ENCODE measurements at places on chromosomes 6 and 20.

- peak; percentile 81 for DNase-seq
Observed at GRCh38 chr20:23350904-23351838, 580 bp downstream of the NXT1 start.

DNA sequence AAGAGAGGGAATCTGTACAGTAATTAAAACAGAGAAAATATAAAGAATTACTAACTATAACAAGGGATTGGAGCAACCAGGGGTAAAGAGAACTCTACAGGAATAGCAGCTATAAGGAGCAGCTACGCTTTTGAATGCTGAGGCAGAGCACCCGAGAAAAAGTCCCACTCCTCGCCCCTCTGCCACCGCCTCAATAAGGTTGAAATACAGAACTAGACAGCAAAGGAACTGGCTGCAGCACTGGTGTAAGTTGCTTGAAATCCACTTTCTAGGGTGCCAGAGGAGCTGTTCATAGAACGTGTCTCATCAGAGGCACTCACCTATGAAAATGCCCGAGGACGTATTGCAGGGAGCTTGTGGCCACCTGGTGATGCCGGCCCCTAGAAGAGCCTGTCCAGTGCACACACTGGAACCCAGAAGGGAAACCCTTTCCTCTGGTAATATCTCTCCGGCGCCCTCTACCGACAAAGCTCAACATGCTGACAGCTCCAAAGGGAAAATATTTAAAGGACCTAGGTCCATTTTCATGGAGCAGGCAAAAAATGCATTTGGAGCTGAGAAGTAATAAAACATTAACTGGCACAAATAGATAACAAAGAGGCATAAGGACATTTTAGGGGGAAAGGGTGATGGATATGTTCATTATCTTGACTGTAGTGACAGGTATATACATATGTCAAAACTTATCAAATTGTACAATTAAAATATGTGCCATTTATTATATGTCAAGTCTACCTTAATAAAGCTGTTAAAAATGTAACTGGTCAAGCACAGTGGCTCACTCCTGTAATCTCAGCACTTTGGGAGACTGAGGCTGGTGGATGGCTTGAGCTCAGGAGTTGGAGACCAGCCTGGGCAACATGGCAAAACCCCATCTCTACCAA lies 137.4 kb upstream of the HDAC2 start:
- DNase-seq: peak; percentile 51

DNA sequence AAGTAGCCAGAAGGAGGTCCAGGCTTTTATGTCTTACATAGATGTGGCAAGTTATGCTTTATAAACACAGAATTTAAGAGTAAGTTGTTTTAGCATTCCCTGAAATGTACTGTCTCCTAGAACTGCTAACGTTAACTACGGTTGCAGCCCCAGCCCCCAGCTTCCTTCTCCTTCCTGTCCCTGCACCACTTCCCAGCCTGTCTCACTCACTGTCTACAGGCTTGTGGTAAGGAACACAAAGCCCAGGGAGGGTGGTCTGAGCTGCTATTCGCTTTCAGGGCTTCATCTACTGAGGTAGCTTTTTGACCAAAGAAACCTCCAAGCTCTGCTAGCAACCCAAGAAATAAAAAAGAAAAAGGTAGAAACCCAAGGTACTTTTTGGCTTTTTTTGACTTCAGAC lies 35.9 kb downstream of the PCSK2 start:
- DNase-seq: no peak

DNA sequence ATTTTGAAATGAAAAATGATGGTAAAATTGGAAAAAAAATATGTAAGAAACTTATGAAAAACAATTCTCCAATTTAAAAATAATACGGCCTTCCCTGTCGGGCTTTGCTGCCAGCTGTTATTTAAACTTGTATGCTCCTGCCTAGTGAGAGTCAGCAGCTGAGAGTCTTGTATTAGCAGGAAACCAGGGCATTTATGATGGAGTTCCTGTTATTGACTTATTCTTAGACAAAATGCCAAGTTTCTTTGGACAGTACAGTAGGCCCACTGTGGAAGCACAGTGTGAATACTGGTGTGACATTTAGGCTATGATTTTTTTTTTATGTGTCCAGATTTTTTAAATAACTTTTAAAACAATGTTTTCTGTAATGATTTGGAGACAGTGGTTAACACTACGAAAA lies 42.1 kb downstream of the GMDS start:
- no peak for DNase-seq

- no peak for DNase-seq
Observed at GRCh38 chr6:87291883-87292282, 30.5 kb upstream of the SMIM8 start.

GRCh38 chr20:45436732-45437485 lies 21.0 kb downstream of the PIGT start:
- DNase-seq: peak; percentile 83

DNA sequence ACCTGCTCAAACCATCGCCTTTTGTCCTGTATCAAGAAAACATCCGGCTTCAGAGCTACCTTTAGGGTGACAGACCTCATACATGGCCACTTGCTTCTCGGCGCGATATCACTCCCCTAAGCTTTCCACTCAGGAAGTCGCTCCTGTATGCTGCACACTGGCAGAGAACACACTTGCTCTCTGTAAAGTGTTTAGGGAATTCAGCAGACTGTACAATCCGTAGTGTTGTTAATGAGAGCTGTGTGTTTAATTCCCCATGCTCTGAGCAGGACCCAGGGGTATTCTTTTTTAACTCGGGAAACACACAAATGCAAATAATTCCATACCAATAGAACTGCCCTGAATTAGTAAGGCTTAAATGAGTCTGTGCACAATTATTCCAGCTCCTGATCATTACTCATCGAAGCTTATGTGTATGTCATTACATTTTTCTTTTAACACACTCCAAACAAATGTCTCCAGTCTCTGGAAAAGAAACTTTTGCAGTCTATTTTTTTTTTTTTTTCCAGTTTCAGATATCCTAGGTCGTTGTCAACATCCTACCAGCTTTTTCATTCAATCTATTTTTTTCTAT lies 338.7 kb upstream of the ARID1B start:
- DNase-seq: no peak

GRCh38 chr6:8657522-8657921 lies 222.2 kb upstream of the SLC35B3 start:
- no peak for DNase-seq

DNA sequence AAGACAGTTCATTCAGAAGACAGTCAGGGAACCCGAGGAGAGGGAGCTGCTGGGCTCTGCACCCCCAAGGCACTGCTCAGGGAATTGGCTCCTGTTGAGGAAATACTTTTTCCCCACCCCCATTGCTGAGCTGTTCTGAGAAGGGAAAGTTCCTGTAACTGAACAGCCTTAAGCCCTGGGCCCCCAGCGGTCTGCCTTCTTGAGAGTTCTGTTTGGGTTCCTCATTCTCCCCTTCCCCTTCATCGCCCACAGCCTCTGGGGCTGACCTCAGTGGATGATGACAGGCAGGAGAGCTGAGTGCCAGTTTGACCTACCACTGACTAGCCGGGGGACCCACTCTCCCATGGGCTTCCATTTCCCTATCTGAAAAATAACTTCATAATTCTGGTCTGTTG lies 10.7 kb downstream of the HCK start:
- DNase-seq: no peak

- DNase-seq: no peak
Observed at GRCh38 chr20:829551-829950, 4.0 kb upstream of the FAM110A start.

- no peak for DNase-seq
Observed at GRCh38 chr20:56606174-56606945, 22.7 kb upstream of the TFAP2C start.

- no peak for DNase-seq
Observed at GRCh38 chr6:85285114-85285513, 164.8 kb upstream of the NT5E start.

DNA sequence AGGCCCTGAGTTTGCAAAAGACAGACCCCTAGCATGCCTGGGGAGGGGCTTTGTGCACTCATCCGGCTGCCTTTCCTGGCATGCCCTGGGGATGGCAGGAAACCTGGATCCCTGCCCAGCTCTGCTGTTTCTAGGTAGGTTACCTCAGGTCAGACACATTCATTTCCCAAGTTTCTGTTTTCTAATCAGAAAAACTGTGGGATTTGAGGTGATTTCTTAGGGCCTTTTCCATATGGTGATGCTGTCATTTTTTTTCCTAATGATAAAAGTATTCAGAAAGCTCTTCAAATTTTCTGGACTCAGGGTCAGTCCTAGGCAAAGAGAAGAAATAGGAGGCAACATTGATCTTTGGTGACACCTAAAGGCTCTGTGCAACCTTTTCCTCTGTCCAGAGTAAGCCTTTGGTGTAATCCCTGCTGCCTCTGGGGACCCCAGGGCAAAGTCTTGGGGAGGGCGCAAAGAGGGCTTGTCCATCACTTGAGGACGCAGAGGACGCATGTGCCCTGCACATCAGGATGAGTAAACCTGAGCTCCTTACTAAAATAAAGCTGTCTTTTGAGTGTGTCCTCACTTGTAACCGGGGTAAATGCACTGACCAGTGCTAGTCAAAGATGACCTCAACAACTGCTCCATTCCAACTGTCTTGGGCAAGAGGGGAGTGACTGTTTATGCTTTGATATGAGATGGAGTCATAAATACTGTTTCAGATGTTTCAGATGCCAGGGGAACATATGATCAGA lies 13.5 kb upstream of the TRAM2 start:
- no peak for DNase-seq

DNA sequence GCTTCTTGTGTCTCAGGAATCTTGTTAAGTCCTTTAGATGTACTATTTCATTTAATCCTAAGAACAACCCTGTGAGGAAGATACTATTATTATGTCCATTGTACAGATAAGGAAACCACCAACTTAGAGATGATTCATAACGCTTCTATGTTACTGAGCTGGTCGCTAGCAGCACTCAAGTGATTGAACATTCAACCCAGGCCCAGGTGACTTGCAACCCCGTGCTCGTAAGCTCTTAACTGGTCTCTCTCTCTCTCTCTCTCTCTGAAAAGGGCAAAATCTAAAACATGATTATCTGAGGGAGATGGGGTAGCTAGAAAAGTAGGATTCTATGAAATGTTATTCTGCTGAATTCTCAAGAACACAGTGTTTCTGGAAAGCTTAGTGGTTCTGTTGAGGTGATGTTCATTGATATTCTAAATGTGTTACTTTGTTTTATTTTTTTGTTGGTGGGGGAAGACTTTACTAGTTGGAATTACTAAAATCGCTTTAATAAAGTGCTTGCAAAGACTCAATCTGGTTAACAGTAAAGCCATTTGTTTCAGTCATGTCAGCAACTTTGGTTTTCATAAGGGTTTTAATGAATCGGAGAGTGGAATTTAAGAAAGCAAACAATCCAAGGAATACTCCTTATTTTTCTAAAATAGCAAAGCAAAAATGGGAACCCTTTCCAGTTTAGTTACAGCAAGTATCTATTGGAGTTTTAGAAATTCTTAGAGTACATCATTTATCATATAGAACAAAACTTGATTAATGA lies 265.0 kb upstream of the TAB2 start:
- no peak for DNase-seq

DNA sequence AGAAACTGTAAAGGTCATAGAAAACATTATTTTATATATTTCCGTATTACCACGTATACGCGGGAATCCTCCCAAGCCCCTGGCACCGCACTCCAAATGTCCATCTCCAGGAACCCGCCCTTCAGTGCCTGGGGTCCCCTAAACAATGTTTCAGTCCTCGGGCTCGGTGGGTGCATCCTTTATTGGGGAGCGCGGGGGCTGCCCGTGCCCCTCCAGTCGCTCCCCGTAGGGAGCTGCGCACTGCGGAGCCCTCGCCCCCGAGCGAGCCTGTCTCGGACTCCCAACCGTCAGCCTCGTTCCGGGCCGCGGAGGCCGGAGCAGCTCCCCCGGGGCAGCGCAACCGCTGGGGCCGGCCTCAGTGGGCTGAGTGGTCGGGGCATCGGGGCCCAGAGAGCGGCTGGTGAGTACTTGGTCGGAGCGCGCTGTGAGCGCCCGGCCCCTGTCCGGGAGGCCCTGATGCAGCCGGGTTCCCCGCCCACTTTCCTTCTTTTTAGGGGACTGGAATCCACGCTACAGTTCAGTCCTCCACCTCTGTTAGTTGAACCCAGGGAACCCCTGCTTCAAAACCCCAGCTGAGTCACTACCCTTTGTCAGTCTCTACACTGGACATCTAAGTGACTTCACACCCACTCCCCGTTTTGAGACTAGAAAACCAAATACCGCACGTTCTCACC lies at the start of gene DNAH8:
Gene DNAH8 (plus strand): TSS at position 296 of the 674 bp plus-strand sequence. CDS start 7,499 bp downstream, outside the sequence.
- DNase-seq: no peak

GRCh38 chr6:55438203-55438602 lies 110.9 kb downstream of the GFRAL start:
- no peak for DNase-seq

- no peak for DNase-seq
Observed at GRCh38 chr6:82980086-82980485, 85.6 kb downstream of the UBE3D start.

GRCh38 chr20:63049561-63050221 lies 42.9 kb upstream of the BHLHE23 start:
- no peak for DNase-seq

- DNase-seq: no peak
Observed at GRCh38 chr20:50027611-50028105, 44.9 kb downstream of the SNAI1 start.

GRCh38 chr20:10790013-10790412 lies 116.2 kb upstream of the JAG1 start:
- DNase-seq: no peak

DNA sequence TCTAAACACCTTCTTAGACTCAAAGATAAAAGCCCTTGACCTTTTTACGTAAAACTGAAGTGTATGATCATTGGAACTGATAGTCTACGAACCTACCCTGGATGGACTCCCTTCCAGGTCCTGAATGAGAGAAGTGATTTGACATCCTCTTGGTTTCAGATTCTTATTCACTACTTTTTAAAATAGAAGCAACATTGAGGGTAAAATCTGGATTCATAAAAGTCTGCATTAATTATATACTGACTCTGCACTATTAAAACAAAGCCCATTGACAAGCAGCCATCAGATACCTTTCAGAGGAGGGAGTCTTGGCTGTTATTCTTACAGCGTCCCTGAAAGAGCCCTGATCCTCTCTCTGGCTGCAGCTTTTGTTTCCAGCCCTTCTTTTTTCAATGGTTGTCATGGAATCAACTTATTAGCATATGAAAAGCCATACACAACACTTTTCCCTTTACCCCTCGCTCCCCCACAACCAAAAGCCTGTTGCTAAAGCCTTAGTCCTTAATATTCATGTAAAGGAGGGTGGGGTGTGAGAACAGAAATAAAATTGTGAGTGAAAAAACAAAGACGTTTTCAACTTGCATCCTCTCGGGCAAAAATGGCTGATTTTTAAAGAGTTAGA lies 270.0 kb upstream of the MARCKS start:
- no peak for DNase-seq

DNA sequence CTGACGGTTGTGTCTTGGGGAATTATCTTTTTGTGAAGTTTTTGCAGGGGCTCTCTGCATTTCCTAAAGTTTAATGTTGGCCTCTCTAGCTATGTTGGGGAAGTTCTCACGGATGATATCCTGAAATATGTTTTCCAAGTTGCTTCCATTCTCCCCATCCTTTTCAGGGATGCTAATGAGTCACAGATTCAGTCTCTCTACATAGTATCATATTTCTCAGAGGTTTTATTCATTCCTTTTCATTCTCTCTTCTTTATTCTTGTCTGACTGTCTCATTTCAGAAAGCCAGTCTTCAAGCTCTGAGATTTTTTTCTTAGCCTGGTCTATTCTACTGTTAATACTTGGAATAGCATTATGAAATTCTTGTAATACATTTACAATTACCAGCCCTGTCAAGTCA lies 61.3 kb downstream of the UNC5CL start:
- DNase-seq: no peak

GRCh38 chr20:53676519-53676822 lies 82.8 kb upstream of the ZNF217 start:
- DNase-seq: no peak

- no peak for DNase-seq
Observed at GRCh38 chr6:145699462-145699861, 35.9 kb downstream of the EPM2A start.

GRCh38 chr6:116012951-116013350 lies 47.7 kb downstream of the FRK start:
- DNase-seq: no peak

Measured in NAMALWA (cell line).